ENCODE measurements at places on chromosomes 12 and 14.

DNA sequence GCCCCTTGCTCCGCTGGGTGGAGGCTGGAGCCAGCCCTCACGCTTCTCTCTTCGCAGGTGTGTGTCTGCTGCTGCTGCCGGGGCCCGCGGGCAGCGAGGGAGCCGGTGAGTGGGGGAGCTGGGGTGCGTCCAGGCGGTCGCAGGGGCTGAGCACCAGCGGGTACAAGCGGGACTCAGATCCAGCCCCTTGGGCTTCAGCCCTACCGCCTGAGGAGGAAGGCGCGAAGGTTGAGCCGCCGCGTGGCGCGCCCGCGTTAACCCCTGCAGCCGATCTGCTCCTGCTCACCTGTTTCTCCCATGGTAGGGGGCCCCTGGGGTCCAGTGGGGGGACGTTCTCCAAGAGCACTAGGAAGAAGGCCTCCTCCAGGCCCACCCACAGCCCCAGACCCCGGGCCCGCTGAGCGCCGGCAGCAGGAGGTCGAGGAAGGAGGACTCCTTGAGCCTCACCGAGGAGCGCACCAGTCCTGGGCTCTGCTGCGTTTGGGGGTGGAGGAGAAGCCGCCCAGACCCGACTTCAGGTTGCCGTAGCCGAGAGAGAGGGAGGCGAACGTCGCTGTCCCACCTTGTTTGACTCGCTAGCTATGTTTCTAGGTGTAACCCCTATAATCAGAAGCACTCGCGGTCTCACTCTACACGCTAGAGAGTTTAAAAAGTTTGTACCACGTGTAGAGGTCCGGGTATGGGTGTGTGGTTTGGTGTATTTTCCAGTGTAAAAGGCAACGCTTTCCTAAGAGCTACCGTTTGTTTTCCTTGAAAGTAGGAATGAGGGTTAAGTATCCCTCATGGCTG, 834 bp downstream of the COCH start:
- DNase-seq = peak; percentile 26

- DNase-seq = no peak
Measured at GRCh38 chr14:103107941-103108748, 13.6 kb downstream of the EXOC3L4 start.

- DNase-seq = no peak
Measured at GRCh38 chr12:129659961-129660622, 243.7 kb downstream of the TMEM132D start.

GRCh38 chr12:49777800-49778748, 36.7 kb downstream of the TMBIM6 start:
- peak; percentile 83 for DNase-seq

- no peak for DNase-seq
Measured at GRCh38 chr12:63124778-63125177, 26.2 kb downstream of the AVPR1A start.

GRCh38 chr14:85421186-85421877, 108.6 kb upstream of the FLRT2 start:
- DNase-seq = no peak

- DNase-seq = no peak
Measured at GRCh38 chr14:43803076-43803689, 703.9 kb downstream of the FSCB start.

GRCh38 chr14:33847066-33847465, 103.8 kb downstream of the EGLN3 start:
- no peak for DNase-seq

GRCh38 chr14:75249958-75250336, 28.7 kb upstream of the FOS start:
- DNase-seq = no peak

GRCh38 chr12:93387780-93388179, 10.1 kb downstream of the NUDT4 start:
- DNase-seq = peak; percentile 65

DNA sequence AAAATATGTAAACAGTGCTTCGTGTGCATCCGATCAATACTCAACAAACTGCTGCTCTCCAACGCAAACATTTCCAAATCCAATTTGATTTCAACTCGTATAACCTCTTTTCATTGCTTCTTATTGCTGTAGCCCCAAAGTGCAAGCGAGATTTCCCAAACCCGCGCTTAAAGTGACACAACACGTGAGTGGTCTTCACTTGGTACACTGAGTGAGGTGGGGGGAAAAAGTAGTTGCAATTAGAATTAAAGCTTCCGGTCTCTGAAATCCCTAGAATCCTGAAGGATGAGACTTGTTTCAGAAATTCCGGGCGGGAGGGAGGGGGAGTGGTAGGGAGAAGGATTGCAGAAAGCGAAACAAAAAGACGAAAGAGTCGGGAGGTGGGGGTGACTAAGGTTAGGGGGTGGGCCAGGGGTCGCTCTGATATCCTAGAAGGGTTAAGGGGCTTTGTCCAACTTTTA, 387.5 kb downstream of the BCAT1 start:
- no peak for DNase-seq

DNA sequence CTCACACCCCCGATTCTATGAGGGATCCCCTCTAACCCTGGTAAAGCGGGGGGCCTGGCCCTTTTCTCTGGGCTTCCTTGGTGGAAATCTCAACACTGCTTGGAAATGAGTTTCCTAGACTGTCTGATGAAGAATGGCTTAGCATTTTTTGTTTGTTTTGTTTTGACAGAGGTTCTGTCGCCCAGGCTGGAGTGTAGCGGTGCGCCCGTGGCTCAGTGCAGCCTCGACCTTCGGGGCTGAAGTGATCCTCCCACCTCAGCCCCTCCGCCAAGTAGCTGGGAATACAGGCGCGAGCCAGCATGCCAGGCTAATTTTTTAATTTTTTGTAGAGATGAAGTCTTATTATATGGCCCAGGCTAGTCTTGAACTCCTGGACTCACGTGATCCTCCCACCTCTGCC, 30.3 kb downstream of the TC2N start:
- DNase-seq = no peak

DNA sequence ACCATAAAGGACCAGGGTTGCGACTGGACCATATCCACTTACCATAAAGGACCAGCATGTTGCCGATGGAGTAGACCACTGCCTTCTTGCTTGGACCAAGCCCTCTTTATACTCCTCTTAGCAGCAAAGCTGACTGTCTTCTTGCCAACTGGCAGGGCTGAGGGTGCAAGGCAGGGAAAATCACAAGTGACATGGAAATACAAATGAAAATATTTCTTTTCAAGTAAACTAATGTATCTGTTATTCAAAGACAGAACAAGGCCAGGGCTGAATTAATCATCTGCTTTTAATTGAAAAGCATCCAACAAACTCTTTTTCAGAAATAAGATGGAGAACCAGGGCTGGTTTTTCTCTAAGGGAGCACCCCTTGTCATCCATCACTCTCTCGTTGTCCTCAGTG, at the start of gene CELA1:
TSS of gene CELA1 (minus strand) at position 99 of the 400 bp plus-strand sequence. CDS start at position 58, 41 bp downstream.
- no peak for DNase-seq

GRCh38 chr12:26890784-26891183, 47.0 kb downstream of the INTS13 start:
- no peak for DNase-seq

DNA sequence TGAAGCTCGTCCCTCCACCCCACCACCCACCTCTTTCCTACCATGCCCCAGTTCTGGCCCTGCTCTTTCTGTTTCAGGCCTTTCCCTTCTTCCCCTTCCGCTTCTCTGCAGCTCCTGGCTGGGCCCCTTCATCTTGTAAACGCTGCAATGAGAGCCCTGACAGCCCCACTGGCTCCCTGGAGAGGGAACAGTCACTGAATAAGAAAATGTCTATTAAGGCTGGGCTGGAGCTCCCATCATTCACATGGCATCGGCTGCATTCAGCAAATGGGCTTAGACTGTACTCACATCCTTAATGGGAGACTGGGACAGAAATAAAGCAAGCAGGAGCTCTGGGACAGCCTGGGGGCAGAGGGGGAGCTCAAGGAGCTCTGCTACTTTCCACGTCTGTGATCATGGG, 45.2 kb upstream of the TUNAR start:
- no peak for DNase-seq

- DNase-seq = no peak
Measured at GRCh38 chr14:100296106-100296651, 10.1 kb downstream of the SLC25A29 start.

DNA sequence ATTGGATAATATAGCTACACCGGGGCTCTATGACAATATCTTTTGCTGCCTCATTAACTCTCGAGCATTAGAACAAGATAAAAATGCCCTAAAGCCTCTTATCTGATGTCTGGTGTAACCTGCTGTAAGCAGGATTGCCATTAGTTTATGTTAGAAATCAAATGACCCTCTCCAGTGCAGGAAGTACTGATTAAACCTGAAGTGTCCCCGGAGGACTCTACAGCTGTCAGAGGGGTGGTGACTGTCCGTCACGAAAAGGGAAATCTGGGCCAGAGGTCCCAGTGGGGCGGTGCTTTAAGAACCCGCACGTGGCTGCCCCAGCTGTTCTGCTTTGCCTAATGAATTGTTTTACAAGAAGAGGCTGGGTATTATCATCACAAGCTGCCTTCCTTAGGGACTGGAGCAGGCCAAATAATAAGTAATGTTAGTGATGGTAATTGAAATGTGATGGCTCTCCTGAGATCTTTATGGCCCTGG, 55.7 kb downstream of the LIN52 start:
- no peak for DNase-seq

DNA sequence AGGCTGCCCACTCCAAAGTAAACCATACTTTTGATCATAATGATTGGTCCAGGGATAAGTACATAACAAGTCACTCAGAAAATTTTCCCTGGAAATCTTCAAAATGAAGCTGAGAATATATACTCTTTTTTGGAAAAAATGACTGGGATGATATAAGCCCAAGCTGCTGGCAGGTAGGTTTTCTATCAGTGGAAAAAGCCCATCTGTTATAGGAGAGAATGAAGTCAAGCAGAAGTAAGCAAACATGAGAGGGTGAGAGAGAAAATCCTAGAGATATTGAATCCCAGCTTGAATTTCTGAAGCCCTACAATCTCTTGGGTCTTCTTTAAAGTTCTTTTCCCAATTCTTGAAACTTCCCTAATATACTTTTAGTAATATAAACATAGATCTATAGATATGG, 37.3 kb upstream of the ZDHHC17 start:
- no peak for DNase-seq

- DNase-seq = no peak
Measured at GRCh38 chr12:48075832-48076231, 30.0 kb downstream of the SENP1 start.

Measured in stimulated activated naive CD8-positive, alpha-beta T cell treated with anti-CD3 and anti-CD28 coated beads, Interleukin-15, Interleukin-2, amounts not matched to agents 100 U/mL and 50 U/mL, for 24 hours (primary cell).